HT-29 (cell line): ENCODE measurements at places on chromosomes 4 and X. TPM values are rescaled to one million over a fixed set of nuclear protein-coding genes. Genes with fewer than 3 reads are reported as not detected.
A peak's percentile ranks its signal among the peaks of the same experiment; 100 is the strongest.

GRCh38 chr4:100356172-100356571 lies 161.7 kb downstream of the EMCN start:
- no peak for DNase-seq

DNA sequence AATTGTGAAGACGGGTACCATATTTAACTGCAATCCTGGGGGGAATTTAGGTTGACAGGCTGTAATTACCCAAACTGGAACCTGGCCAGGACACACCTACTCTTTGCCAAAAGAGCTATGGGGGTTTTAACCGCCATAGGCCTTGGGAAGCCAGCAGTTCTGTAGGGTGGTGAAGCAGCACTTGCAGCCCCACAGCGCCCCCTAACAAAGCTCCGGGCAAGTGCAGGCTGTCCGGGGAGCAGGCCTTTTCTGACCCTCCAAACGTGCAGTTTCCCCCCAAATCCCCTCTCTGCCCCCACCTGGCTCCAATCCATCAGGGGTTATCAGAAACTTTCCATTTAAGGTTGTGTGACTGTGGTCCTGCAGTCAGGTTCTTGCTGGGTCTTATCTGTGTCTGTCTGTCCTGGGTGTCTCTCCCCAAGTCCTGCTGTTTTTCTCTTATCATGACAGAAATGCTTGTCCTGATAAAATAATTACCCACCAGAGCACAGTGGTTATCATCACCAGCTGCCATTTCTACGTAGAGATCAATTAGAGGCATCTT lies 350.9 kb downstream of the MID1IP1 start:
- no peak for DNase-seq

DNA sequence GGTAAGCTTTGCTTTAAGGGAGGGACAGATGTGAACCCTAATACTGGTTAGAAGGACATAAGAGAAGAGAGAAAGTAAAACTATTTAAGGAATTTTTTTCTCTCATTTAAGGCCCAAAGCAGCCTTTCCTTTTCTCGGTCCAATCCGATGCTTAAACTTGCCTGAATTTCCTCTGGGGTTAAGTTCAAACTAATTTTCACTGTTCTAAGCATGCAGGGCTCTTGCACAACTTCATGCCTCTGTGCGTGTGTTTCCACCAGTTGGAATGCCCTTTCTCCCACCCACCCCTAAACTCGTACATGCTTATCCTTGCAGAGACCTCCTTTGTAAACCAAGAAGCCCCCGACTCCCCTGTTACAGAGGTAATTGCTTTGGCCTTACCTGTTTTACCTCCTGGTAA lies 204.7 kb downstream of the CBR4 start:
- no peak for DNase-seq

DNA sequence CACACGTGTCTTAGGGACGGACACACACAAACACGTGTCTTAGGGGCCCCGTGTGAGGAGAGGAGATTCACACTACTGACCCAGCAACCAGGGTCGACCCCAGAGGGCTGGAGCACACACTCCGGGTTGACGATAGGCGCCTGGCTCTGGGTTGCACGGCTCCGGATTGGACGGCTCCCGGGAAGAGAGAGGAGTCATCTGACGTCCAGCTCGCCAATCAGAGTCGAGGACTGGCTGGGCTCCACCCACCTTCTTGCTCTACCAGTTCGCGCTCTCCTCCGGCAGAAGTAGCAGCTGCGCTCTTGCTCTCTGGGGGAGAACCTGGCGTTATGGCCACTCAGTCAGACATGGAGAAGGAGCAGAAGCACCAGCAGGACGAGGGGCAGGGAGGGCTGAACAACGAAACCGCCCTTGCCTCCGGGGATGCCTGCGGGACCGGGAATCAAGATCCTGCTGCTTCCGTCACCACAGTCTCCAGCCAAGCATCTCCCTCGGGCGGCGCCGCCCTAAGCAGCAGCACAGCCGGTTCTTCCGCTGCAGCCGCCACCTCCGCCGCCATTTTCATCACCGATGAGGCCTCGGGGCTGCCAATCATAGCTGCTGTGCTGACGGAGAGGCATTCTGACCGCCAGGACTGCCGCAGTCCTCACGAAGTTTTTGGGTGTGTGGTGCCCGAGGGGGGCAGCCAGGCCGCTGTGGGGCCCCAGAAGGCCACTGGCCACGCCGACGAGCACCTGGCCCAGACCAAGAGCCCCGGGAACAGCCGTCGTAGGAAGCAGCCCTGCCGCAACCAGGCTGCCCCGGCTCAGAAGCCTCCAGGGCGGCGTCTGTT lies 74.3 kb downstream of the NUDT10 start:
- no peak for DNase-seq

DNA sequence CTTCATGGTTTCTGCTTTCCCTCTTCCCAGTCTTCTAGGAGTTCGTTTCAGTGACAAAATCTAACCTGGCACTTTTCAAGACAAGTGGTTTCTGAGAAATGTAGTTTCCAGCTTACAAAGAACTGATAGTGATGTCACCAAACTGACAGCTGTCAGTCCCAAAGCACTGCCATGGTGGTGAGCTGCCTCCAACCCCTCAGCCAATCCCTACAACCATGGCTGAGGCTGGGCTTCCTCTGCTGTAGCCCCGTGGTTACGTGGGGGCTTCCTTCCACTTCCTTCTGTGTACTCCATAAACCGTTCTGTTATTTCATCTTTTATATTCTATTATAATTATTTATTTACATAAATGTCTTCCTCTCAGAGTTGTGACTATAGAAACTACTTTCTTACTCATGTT lies 198.6 kb upstream of the AGA start:
- no peak for DNase-seq

Gene ALAS2
- total RNA-seq: not detected in 2 replicates

DNA sequence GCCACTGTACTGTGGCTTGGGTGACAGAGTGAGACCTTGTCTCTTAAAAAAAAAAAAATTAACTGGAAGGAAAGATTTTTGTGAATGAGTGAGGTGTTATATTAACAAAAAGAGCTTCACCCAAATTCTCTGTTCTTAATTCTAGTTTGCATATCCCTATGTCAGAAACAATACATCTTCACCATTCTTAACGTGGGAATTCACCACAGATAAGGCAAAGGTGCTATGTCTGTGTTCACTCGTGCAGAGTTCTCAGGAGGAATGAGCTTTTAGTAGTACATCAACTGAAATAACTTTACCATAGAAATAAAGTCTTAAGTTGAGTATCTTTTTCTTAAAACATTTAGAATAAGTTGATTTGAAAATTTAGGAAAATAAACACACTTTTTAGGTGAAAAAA lies 135.1 kb downstream of the RAPGEF2 start:
- no peak for DNase-seq

DNA sequence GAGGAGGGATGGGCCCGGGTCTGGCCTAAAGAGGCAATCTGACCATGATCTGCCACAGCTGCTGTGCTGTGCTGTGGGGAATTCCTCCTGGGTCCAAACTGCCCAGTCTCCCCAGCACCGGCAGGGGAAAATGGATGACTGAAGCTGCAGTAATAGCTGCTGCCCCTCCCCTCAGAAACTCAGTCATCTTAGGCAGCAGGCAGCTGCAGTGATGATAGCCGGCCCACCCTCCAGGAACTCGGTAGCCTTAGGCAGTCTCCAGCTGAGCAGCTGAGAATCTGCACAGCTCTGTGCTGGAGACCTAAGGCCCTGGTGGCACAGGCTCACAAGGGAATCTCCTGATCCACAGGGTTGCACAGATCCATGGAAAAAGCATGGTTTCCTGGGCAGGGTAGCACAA lies 113.4 kb upstream of the USP38 start:
- DNase-seq: no peak

- peak; percentile 36 for DNase-seq
Measured at GRCh38 chrX:107324493-107325310, 118.3 kb downstream of the DNAAF6 start.

Gene NPY2R
- total RNA-seq: not detected in 2 replicates

DNA sequence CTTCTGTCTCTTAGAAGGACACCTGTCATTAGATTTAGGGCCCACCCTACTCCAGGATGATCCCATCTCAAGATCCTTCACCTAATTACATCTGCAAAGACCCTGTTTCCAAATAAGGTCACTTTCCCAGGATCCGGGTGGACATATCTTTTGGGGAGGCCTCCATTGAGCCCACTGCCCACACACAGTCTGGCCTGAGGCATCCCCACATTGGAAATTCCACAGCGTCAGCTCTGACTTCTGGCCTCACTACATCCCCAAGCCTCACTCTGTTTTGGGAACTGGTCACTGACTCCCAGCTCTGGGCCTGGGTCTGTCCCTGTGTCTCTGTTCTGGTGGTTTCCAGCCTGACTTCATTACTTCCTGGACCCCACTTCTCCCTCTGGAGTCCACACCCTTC lies 285.5 kb downstream of the CRLF2 start:
- no peak for DNase-seq

DNA sequence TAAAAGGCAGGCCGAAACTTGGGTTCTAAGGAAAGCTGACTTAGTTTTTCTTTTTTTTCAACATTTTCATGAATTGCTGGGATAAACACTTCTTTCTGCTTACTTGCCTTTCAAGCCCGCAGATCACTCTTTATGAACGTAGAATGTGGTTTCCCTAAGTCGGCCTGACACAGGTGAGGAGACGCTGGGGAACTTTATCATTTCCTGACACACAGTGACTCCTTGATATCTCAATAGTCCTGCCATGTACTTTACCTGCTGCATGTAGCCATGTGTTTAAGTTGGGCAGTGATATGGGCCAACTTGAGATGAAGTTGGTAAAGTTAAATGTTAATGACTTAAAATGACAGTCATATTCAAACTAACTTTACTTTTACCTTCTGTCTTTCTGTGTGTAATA lies 26.6 kb upstream of the SNCA start:
- no peak for DNase-seq

DNA sequence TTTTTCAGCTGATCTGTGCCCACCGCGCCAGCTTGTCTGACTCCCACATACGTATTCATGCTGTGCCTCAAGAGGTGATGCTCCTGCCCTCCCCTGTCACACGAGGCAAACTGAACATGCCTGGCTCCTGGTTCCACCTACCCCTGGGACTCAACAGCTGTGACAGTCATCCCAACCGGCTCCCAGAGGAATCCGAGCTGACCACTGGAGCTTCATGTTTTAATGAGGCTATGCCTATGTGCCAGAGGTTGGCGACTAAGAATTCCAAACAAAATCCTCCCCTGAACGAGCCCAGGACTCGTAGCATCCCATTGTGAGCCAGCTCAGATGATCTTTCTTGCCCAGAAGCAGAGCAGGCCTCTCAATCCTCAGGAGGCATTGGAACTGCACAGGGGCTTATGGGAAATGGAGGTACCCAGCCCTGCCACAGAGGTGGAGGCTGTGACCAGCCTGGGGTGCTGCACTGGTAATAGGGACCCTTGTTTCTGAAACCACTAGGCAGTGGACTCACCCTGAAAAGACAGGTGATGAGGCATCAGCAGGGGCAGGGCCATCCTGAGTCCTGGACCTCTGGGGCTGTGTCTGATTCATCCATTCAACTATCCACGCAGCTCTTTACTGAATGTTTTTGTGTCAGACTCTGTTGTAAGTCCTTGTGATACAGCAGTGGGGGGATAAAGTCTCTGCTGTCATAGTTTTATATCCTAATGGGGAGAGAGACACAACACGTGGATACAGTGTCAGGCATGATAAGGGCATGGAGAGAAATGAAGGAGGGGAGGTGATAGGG lies 325.0 kb downstream of the EVC2 start:
- DNase-seq: no peak

GRCh38 chr4:41104155-41104554 lies 110.2 kb downstream of the APBB2 start:
- no peak for DNase-seq

- DNase-seq: no peak
Measured at GRCh38 chrX:27132862-27133261, 330.3 kb downstream of the PPP4R3C start.

DNA sequence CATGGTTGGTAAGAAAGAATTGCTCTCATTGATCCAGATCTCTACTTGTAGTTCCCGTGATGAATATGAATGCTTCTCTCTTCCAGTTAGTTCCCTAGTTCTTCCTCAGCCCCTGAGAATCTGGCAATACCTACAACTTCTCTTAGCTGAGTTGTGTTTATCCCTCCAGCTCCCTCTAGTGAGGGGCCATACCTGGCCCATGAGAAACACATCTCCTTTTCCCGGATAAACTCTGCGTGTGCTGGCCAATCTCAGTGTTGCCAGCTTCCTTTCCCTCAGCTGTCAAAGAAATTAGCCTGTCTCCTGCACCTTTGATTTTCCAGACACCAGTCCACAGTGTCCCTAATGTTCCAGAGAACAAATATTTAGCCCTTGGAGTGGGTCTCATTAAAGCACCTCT lies 5.7 kb downstream of the CBLL2 start:
- peak; percentile 19 for DNase-seq

Gene DIPK2B
- not detected in 2 replicates for total RNA-seq

DNA sequence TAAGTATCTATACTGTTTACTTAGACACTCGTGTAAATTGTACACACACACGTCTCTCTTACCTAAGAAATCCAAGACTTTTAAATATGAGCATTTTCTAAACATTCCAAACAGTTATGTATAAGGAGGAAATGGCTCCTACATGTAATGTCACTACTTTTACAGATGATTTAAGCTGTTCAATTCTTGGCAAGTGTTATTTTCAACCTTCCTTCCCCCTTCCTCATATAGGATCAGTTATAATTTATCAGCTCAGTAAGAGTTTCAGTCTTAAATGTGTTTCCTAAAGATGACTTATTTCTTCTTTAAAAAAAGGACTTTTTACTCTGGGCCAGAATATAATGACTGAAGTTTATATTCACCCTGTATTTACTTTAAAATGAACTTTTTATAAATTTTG lies 601.1 kb downstream of the ANKRD50 start:
- DNase-seq: no peak

- no peak for DNase-seq
Measured at GRCh38 chr4:157076578-157076947, 613 bp downstream of the GLRB start.

DNA sequence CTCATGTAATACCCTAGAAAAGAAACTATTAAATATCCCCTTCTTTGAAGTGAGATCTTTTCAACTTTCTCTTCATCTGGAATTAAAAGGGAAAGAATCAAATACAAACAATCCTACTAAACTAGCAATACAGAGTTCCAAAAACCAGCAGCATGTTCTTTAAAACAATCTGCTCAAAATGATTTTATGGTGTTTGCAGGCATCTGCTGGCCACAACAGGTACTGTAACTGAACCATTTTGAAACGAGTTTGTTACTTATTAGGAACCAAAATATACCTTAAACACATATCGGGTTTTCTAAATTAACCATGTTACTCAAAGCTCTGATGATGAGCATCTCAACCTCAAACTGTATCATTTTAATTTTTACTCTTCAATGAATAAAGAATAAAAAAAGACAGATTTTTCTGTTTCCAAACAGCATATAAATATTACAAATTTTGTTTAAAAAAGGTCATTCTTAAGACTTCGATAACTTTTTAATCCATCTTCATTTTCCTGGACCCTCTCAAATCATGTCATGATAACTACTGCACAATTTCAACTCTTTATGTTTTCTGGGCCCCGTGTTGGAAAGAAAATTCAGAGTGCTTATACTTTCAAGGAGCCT lies 56.5 kb downstream of the ARAP2 start:
- DNase-seq: peak; percentile 30

DNA sequence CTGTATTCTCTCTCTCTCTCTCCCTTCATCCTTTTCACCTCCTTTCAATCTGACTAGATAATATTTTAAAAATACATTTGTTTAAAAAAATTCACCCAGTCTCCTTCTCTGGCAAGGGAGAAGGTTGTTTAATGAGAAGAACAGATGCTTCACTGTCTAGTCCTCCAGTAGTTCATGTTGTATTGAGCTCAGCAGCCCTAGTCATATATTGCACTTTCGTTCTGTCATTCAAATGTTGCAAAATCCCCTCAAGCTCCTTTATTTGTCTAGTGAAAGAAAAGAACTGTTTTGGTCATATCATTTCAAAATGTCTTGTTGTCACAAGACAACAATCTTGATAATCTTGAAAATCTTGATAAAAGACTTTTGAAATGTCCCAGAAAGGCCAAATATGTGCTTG lies 248.0 kb downstream of the GALNTL6 start:
- no peak for DNase-seq

Gene IL9R
- 1.0 and 2.7 TPM in 2 replicates for total RNA-seq

- DNase-seq: no peak
Measured at GRCh38 chr4:2788532-2789103, 4.3 kb upstream of the SH3BP2 start.
